ENCODE measurements at places on chromosomes 2 and 18.

DNA sequence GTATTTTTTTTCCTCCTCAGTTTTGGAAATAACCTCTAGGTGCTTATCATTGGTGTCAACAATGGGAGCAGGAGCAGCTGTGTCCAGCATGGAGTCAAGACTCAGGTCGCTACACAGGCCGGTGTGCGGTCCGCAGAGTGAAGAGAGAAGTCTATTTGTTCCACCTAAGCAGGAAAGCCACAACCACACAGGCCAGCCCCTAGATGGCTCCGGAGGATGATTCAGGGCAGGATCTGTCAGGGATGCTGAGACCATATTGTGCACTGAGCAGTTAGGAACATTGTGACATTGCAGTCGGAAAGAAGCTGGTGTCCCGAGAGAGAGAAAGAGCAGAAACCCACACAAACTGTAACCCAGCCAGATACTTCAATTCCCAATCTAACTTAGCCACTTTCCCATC is 136.9 kb downstream of the GAREM1 start:
- no peak for DNase-seq

GRCh38 chr2:110934948-110935347 is 185.8 kb upstream of the BCL2L11 start:
- DNase-seq: no peak

- no peak for DNase-seq
These were observed 17.9 kb upstream of the INPP4A start for GRCh38 chr2:98426771-98427170.

- DNase-seq: no peak
These were observed 36.4 kb downstream of the PAX8 start for GRCh38 chr2:113242327-113242726.

GRCh38 chr18:49625021-49625691 is 63.3 kb downstream of the LIPG start:
- no peak for DNase-seq

DNA sequence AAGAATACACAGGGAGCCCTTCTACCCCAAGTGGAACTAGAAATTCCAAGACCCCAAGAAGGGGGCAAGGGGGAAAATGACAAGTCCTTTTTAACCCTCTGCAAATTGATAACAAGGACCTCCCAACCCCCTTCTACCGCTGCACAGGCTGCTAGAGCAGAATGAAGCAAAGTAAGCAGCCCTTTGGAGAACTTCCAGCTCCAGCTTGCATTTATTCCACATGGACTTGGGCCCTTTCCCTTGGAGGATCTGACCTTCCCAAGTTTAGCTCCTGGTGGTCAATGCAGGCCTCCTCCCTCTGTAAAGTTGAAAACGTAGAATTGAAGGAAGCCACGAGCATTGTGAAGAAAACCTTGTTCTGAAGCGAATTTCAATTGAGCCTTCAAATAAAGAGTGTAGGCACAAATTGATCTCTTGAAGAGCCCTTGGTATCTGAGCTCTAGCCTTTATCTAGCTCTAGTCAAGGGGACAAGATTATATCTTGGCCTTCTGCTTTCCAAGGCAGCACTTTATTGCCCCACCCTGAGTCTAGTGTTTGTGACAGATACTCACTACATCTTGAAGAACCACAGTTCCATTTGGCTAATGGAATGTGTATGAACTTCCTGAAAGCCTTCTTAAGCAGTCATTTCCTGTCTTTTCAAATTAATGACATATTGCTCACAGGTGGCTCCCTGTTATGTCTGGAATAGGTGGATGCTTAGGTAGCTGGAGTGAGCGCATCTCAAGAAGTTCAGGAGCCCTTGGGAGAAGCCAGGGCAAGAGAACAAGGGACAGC is 37.2 kb downstream of the SLC14A2 start:
- no peak for DNase-seq

GRCh38 chr2:218047536-218048225 is 21.4 kb upstream of the RUFY4 start:
- DNase-seq: no peak

DNA sequence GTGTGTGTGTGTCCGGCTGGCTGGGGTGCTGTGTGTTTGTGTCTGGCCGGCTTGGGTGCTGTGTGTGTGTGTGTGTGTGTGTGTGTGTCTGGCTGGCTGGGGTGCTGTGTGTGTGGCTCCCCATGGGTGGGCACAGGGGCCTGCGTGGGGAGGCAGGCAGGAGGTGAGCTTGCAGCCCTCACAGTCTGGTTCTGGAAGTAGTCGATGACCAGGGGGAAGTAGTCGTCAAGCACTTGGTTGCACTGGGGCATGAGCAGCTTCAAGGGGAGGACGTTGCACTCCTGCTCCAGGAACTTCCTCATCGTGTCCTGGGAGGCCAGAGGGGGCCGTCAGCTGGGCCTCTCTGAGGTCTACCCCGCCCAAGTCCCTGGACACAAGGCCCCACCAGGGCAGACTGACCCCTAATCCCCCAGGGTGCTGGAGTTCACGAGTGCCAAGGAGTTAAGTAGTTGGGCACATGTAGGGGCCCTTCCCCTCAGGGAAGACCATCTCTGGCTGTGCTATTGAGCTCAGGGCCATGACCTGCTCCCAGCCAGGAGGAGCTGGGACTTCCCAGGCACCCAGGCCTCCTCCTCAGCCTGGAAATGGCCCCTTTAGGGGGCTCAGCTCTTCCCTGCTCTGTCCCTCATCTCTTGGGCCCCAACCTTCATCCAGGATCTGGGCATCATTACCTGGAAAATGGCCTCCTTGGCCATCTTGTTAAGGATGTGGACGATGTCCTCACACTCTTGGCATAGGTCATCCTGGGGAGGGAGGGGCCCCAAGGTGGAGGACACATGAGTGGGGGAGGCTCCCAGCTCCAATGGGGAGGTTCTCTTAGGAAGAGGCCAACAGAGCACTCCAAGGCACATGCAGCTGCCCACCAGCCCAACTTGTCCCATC is 1.3 kb downstream of the SFTPB start:
- DNase-seq: no peak

DNA sequence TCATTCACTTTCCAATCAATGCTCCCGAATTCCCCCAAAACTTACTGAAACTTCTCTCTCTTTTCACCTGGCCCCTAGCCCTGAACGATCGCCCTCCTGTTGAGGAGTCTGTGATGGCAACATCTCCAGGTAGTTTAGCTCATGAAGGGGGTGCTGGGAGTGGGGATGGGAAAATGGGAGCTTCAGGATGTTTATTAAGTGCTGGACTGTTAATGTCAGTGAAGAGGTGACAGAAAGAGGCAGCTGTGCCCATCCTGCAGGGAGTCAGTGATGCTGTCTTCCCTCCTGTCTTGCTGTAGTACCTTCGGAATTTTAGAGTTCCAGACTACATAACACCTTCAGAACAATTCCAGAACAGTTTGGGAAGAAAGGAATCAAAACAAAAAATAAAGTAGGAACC is 308.8 kb downstream of the ALK start:
- no peak for DNase-seq

- DNase-seq: no peak
These were observed 326.6 kb upstream of the COL3A1 start for GRCh38 chr2:188647430-188648070.

- no peak for DNase-seq
These were observed 138.2 kb downstream of the RAD51AP2 start for GRCh38 chr2:17380003-17380402.
